ENCODE measurements at places on chromosomes 13 and 19. TPM values are rescaled to one million over a fixed set of nuclear protein-coding genes. Genes with fewer than 3 reads are reported as not detected.

DNA sequence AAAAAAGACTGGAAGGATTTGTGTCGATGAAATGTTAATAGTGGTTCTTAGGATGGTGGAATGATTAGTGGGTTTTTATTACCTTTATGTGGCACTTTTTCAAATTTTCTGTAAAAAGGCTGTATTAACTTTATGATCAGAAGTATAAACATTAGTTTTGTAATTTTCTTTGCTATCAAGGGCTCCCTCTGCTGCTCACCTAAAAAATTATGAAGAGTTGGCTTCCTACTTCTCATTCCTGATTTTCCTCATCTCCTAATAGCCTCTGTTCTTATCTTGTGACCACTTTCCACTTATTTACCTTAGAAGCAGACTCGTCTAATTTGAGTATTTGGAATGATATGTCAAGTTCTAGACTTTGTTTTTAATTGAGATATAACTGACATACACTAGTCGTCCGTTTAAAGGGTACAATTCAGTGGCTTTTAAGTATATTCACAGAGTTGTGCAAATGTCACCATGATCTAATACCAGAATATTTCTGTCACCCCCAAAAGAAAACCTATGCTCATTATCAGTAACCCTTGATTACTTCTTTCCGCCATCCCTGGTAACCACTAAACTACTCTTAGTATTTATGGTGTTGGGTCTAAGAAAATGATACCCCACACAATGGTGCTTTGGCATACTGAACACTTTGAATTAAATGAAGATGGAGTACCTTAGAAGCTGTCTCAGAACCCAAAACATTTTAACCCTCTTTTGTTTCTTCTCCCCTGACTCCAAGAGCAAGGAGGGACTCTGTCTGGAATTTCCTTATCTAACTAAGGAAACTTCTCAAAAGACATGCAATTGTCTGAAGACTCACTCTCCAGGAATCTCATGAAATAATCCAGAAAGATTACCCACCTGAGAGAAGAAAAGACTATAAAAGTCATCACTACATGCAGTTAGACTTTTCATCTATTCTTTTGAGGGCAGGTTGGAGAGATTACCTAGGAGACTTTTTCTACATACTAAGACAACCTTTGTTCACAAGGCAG is 311.3 kb downstream of the DLEU7 start:
- peak; percentile 53 for DNase-seq

Gene AKT2
- 112 TPM for total RNA-seq

DNA sequence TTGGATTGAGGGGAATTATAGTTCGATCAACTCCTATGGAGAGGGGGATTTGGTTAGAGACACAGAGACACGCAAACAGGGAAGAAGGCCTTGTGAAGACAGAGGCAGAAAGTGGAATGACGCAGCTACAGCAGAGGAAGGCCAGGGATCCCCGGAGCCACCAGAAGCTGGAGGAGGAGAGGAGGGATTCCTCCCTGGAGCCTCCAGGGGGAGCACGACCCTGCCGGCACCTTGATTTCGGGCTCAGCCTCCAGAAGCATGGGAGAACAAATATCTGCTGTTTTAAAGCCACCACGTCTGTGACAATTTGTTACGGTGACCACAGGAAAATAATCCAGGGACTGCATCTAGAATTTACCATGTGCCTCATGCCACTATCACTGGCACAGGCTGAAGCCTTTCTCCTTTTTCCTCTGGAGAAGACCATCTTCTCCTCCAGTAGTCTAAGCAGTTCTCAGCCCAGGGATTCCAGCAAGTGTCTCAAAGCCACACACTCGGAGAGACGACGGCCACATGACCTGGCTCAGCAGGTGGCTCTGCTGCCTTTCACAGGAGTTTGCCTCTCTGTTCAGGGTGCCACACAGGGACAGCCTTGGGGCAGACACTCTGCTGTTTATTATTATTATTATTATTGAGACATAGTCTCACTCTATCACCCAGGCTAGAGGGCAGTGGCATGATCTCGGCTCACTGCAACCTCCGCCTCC is 39.9 kb upstream of the CCNE1 start:
- peak; percentile 47 for DNase-seq

- no peak for DNase-seq
These were observed 920.9 kb downstream of the SLITRK5 start for GRCh38 chr13:88592105-88592504.

GRCh38 chr19:7602935-7603497 is 7.4 kb downstream of the CAMSAP3 start:
- DNase-seq, result no peak

DNA sequence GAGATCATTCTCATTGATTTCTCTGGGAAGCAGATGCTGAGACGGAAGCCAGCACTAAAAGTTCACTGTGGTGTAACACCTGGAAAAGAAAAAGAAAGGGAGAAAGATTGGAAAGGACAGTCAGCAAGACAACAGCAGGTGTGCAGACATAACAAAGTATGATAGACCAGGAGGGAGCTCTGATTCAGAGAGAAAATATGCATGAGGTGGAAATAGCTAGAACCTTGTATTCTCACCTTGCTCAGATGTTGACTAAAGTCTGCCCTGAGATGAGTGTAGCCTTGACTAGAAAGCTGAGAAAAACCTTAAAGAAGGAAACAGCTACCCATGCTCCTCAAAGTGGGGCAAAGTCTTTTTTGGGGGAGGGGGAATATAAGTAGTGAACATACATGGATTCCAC is 1711.8 kb downstream of the EFNB2 start:
- no peak for DNase-seq

Gene ZNF528
- 8.1 TPM for total RNA-seq

DNA sequence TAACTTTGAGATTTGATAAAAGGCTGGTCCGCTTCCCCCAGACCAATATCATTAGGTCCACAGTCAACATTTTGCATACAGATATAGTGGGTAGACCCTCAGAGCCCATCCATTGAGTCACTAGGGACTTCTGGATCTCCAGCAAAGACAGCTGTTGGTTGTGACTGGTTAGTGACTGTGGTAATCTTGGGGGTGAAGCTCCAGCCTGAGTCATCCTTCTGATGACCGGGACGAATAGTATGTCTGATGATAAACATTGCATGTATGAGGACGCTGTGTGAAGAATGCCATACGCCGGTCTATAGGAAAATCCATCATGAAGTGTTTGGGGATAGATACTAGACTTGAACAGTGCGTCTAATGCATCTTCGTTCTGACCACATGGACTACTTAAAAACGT is 307.0 kb downstream of the UQCRFS1 start:
- no peak for DNase-seq

Gene COG6
- 12.1 TPM for total RNA-seq

Gene MAP4K1
- 31.5 TPM for total RNA-seq

Gene AMH
- total RNA-seq, result 2.2 TPM

DNA sequence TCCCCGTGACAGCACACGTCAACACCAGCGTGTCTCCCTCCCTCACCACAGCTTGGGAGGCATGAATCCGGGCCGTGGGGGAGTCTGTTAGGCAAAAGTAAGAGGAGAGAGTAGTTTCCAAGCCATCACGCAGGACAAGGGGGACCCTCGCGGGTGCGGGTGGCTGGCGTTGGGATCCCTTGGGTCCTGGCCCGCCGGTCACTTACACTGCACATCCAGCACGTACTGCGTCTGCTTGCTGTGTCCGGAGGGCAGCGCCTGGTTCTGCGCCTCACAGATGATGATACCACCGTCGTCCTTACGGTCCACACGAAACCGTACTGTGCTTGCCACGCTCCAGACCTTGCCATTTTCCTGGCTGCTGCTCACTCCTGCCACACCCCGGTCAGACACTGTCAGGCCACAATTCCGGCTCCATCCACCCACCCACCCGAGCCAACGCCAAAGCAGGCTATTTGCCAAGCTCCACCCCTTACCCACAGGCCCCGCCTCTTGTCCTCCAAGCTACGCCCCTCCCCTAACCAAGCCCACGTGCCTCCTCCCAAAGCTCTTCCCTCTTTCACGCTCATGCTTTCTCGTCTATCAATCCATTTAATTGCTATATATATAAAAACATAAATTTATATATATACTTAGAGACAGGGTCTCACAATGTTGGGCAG is 6.6 kb upstream of the ZNF428 start:
- DNase-seq, result no peak

DNA sequence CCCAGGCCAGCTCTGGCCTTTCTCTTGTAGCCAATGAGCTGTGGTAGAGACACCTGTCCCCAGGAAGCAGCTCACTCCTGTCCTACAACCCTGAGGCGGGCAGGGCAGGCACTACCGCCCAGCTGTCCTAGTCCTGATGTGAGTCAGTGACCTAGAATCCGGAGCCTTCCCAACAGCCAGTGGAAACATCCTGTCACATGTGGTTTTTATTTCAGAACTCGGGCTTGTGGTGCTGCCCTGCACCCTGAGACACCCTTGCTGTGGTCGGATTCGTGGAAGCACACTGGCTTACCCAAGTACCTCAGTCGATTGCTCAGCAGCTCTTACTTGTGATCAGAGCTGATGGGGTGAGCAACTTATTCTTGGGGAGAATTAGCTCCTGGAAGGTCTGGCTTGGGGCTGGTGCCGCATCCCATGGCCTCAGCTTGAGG is 83.6 kb upstream of the ARHGEF7 start:
- DNase-seq, result no peak

Gene PLD3
- 229 TPM for total RNA-seq

Gene RABAC1
- 172 TPM for total RNA-seq

DNA sequence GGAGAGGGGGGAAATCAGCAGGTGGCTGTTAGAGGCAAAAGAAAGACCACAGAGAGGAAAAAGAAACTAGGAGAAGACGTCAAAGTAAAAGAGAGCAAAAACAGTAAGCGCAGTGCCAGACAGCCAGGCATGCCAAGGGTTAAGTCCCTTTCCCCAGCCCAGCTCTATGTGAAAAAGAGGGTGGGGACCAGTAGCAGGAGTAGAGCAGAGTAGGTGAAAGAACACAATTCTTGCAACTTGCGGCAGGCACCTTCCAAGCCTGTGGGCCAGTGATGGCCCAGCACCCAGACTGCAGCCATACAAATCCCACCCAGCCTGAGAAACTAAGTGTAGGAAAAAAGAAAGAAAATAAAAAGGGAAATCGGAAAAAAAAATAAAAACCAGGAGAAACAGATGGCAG is 64.2 kb upstream of the ZNF85 start:
- DNase-seq, result no peak

Gene CBARP
- 0.27 TPM for total RNA-seq

DNA sequence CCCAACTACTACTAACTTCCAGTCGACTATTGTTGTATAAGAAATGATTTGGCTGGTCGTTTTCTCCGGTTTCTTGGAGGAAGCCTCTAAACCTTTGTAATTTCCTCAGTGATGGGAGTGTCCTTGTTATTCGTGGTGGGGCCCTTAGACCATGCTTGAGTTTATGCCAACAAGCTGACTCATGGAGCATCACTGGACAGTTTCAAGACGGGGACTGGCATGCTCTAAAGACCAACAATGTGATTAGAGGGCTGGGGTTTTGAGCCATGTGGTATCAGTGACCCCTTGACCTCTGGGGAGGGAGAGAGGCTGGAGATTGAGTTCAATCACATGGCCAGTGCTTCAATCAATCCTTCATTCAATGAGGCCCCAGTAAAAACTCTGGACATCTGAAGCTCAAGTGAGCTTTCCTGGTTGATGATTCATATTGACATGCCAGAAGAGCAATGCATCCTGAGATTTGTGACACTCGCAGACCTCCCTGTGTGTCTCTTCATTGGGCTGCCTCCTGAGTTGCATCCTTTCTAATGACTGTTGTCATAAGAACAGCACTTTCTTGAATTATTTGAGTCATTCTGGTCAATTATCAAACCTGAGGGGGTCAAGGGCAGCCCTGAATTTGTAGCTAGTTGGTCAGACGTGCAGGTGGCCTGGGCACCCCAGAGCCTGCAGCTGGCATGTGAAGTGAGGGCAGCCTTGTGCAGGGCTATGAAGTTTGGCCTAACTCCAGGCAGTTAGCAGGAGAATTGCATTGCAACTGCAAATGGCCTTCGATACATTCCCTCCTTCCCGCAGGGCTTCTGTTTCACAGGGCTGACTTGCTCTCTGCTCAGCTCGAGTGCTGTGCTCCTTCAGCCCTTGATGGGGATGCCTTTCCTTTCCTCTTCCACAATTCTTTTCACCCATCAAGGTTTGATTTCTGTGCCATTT is 246.5 kb downstream of the FGF9 start:
- no peak for DNase-seq

All from hematopoietic multipotent progenitor cell (in vitro differentiated cells).